ENCODE measurements at places on chromosomes 16 and 17.

GRCh38 chr17:49739641-49740271 is 24.2 kb downstream of the FAM117A start:
- no peak overlapping the region for H3K4me3 ChIP-seq
- DNase-seq, result peak; percentile 49
- peak overlapping the region; percentile 98 for H3K27ac ChIP-seq
- peaks cover 13% of the 10 kb centered on the region for H3K4me1 ChIP-seq
- no peaks in the 10 kb centered on the region for H3K27me3 ChIP-seq

GRCh38 chr17:56835264-56835585 is 1.3 kb downstream of the DGKE start:
- no peaks in the 10 kb centered on the region for H3K36me3 ChIP-seq
- no peak overlapping the region for H3K27ac ChIP-seq
- no peaks in the 10 kb centered on the region for H3K4me1 ChIP-seq
- peaks cover 6% of the 10 kb centered on the region for H3K27me3 ChIP-seq

GRCh38 chr17:29706045-29706431 is 83.3 kb upstream of the CORO6 start:
- H3K4me1 ChIP-seq, result peaks cover 4% of the 10 kb centered on the region
- no peak overlapping the region for H3K4me3 ChIP-seq
- H3K27ac ChIP-seq, result peak overlapping the region; percentile 48
- peaks cover 14% of the 10 kb centered on the region for H3K36me3 ChIP-seq

DNA sequence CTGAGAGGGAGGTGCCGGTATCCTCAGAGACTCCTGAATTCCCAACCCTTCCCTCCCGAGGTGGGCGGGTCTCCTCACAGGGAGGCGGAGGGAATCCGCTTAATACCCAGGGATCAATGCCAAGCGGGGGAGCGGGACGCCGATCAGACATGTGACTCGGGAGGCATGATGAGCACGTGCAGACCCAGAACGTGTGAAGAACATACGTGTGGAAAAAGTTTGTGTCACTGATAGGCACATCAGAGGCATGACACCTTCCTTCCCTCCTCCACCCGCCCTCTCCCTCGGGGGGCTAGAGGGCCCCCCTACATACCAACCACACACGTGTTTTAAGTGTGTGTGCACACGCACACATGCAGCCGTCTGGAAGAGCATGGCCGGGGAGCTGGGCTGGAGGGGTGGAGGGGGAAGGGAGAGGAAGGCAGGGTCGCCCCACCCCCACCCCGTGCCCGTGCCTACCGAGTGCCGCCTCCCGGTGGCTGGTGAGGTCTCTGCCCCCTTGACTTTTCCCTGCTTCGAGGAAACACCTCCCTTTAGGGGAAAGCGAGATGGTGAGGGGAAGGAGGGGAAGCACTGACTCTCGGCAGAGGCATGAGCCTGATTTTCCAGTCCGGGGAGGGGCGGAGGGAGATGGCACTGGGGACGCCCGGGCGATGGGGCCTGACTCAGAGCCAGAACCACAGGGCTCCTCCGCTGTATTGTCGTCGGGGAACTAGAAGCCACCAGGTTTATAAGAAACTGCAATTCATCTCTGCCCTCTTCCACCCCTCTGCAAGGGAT is 12.1 kb upstream of the TBX21 start:
- H3K36me3 ChIP-seq, result no peaks in the 10 kb centered on the region
- no peak for DNase-seq
- H3K4me1 ChIP-seq, result no peaks in the 10 kb centered on the region
- H3K4me3 ChIP-seq, result no peak overlapping the region
- peaks cover 14% of the 10 kb centered on the region for H3K27me3 ChIP-seq

- no peak overlapping the region for H3K4me3 ChIP-seq
- DNase-seq, result peak; percentile 40
- H3K27me3 ChIP-seq, result no peaks in the 10 kb centered on the region
These were observed 22.7 kb downstream of the BCO1 start for GRCh38 chr16:81261049-81261648.

DNA sequence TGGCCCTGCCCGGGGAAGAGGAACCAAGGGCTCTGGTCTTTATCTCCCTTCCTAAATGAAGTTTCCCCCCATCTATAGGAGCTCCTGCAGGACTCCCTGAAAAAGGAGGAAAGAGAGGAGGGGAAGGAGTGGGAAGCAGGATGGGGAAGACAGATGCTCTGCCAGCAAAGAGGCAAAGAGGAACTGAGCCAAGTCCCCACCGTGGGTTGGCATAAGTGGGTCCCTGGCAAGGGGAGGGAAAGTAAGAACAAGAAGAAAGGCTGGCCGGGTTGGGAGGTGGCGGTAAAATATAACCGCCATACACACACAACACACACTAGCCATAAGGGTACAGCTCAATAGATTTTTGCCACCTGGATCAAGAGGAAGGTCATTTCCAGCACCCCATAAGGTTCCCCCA is 6.1 kb upstream of the EIF1 start:
- no peaks in the 10 kb centered on the region for H3K27me3 ChIP-seq
- no peaks in the 10 kb centered on the region for H3K4me1 ChIP-seq
- H3K4me3 ChIP-seq, result no peak overlapping the region
- H3K36me3 ChIP-seq, result no peaks in the 10 kb centered on the region

- no peaks in the 10 kb centered on the region for H3K27me3 ChIP-seq
- DNase-seq, result peak; percentile 10
- H3K4me1 ChIP-seq, result no peaks in the 10 kb centered on the region
- H3K4me3 ChIP-seq, result peak overlapping the region; percentile 10
These were observed 99.4 kb downstream of the CYLD start for GRCh38 chr16:50841081-50841886.

DNA sequence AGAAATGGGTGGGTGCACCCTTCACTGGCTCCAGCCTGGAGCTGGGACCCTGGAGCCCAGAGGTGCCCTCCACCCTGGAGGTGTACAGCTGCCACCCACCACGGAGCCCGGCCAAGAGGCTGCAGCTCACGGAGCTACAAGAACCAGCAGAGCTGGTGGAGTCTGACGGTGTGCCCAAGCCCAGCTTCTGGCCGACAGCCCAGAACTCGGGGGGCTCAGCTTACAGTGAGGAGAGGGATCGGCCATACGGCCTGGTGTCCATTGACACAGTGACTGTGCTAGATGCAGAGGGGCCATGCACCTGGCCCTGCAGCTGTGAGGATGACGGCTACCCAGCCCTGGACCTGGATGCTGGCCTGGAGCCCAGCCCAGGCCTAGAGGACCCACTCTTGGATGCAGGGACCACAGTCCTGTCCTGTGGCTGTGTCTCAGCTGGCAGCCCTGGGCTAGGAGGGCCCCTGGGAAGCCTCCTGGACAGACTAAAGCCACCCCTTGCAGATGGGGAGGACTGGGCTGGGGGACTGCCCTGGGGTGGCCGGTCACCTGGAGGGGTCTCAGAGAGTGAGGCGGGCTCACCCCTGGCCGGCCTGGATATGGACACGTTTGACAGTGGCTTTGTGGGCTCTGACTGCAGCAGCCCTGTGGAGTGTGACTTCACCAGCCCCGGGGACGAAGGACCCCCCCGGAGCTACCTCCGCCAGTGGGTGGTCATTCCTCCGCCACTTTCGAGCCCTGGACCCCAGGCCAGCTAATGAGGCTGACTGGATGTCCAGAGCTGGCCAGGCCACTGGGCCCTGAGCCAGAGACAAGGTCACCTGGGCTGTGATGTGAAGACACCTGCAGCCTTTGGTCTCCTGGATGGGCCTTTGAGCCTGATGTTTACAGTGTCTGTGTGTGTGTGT is 46.8 kb downstream of the IL21R start:
- no peak overlapping the region for H3K27ac ChIP-seq
- no peak for DNase-seq
- no peak overlapping the region for H3K4me3 ChIP-seq
- H3K4me1 ChIP-seq, result no peaks in the 10 kb centered on the region
- H3K36me3 ChIP-seq, result no peaks in the 10 kb centered on the region

DNA sequence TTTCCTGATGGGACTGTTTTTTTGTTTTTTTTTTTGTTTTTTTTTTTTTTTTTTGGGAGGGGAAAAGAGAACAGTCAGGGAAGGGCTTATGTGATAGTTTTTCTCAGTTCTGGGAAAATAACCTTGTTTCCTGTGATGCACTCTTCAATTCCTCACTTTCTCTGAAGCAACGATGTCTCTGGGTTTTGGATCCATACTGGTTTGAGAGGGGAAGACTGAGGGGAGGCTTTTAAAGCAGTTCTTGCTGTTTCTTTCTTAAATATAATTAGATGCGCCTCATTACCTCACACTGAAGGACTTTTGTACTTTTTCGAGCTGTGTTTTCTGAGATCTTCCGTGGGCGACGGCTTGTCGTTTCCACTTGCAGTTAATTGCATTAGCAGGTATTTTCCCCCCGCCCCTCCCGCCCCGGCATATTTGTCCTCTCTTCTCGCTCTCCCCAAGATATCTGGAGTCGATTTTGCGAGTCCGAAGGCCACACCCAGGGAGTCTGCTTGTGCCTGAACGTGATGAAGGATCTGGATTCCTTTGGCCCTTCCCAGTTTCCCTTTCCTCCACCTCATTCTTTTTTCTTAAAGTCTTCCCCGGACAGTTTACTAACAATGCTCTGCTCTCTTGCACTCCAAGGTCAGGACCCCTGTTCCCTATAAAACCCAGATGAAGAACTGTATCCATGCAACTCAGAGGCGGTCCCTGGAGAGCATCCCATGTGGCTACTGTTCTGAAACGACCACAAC is 125.2 kb upstream of the ZFHX3 start:
- H3K36me3 ChIP-seq, result no peaks in the 10 kb centered on the region
- no peak for DNase-seq
- peaks cover 3% of the 10 kb centered on the region for H3K4me1 ChIP-seq
- H3K27me3 ChIP-seq, result no peaks in the 10 kb centered on the region

All from small intestine (tissue), 16 donors.